Keratinocyte (primary cell): ENCODE measurements at places on chromosomes 11 and 22. TPM values are rescaled to one million over a fixed set of nuclear protein-coding genes. Genes with fewer than 3 reads are reported as not detected.

DNA sequence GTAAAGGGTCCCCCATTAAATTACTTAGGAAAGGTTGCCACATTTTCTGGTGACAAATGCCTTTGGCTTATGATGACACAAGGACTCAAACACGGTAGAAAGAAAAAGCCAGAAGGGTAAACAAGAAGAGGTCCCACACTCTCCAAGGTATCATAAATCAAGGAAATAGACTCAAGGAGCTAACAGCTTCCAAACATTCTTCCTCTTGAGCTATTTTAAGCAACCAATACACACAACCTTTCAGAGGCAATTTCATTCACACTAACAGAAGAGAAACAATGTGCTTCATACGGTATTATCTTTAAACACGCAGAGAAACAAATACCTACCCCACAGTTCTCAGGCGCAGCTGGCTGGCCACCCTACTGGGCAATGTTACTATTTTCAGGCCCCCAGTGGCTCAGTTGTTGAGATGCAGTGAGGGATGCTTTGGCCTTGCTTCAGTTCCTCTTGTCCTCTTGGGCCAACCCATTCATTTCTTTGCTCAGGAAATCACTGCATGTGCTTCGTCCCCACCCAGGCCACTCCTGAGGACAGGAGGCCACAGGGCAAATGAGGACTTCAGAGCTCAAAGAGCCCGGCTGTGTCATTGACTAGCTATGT is 15.8 kb downstream of the ABTB2 start:
- H3K27me3 ChIP-seq, result no peaks in the 10 kb centered on the region
- no peaks in the 10 kb centered on the region for H3K36me3 ChIP-seq
- DNase-seq, result no peak
- no peak overlapping the region for H3K4me3 ChIP-seq
- H3K27ac ChIP-seq, result no peak overlapping the region
- H3K4me1 ChIP-seq, result peaks cover 30% of the 10 kb centered on the region

DNA sequence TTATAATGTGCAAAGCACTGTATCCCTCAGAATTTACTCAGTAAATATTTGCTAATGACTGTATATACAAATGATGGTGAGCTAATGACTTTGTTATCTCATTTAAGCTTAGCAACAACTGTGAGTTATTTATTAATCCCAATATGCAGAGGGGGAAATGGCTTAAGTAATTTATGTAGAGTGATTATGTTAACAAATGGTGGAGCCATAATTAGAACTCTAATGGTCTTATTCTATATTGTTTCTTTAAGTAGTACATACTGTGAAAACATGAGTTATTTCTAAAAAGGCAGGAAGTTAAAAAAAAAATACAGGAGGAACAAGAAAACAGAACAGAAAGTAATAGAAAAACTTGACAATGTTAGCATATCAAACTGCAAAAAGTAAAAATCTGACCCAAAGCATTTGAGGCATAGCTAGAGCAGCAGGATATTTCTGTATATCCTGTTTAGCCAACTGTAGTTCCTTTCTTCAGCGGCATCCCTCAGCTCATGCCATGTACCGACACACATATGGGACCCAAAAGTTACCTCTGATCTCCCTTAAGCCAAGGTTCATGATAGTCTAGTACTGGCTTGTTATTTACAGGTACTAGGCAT is 94.2 kb downstream of the FCHSD2 start:
- H3K4me3 ChIP-seq, result no peak overlapping the region
- H3K27me3 ChIP-seq, result no peaks in the 10 kb centered on the region
- H3K4me1 ChIP-seq, result no peaks in the 10 kb centered on the region

GRCh38 chr11:74282421-74282820 is 29.0 kb downstream of the P4HA3 start:
- peaks cover 9% of the 10 kb centered on the region for H3K4me1 ChIP-seq
- no peak overlapping the region for H3K27ac ChIP-seq
- DNase-seq, result no peak
- H3K36me3 ChIP-seq, result no peaks in the 10 kb centered on the region
- H3K4me3 ChIP-seq, result no peak overlapping the region
- H3K27me3 ChIP-seq, result no peaks in the 10 kb centered on the region

GRCh38 chr11:43765194-43765593 is 84.7 kb downstream of the HSD17B12 start:
- no peaks in the 10 kb centered on the region for H3K4me1 ChIP-seq
- H3K4me3 ChIP-seq, result no peak overlapping the region
- H3K36me3 ChIP-seq, result peaks cover 8% of the 10 kb centered on the region
- H3K27ac ChIP-seq, result no peak overlapping the region

Gene KCNQ1
- not detected in 3 replicates for polyA plus RNA-seq

Gene C11orf16
- not detected in 3 replicates for polyA plus RNA-seq
